ENCODE measurements at places on chromosomes 1 and 21. TPM values are rescaled to one million over a fixed set of nuclear protein-coding genes. Genes with fewer than 3 reads are reported as not detected.
A peak's percentile ranks its signal among the peaks of the same experiment; 100 is the strongest.

DNA sequence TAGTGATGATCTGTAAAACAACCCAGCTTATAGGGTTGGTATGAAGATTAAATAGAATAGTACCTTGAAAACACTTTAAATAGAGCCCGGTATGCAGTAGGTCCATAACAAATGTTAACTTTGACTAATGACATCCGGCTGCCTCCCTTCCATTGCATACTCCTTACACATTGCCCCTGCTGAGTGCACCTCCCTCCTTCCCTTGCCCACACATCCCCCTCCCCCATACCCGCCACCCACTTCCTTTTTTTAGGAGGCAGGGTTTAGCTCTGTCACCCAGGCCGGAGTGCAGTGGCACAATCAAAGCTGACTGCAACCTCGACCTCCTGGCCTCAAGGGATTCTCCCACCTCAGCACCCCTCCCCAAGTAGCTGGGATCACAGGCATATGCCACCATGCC lies 24.4 kb upstream of the ZC3H12A start:
- DNase-seq = no peak

GRCh38 chr21:26457817-26458216 lies 115.3 kb downstream of the CYYR1 start:
- DNase-seq = no peak

- peak; percentile 51 for DNase-seq
Observed at GRCh38 chr21:46226920-46227599, 1.5 kb downstream of the LSS start.

RGS8 gene
- total RNA-seq = 0.31 TPM

DNA sequence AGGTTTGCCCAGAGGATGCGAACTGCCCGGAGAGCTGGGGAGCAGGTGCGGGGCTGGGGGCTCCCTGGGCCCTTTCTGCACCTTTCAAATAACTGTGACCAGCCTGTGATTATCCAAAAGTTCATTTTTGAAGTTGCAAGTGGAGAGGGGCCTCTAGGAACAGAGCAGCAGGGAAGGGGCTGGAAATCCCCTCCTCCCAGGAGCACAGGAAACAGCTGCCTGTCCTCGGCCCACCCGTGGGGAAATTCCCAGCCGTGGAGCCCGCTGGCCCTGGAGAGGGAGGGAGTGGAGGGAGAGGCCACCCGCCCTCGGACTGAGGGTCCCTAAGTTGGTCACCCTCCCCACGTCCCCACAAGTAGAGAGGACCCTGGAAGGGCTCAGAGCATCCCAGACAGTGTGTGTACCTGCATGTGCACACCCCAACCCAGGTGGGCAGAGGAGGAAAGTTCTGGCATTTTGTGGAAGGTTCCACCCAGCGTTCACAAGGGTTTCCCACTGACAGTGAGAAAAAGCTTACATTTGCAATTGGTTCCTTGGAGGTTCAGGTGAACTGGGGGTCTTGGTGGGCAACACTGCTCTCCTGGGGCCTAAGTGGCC lies 1.2 kb upstream of the TNFRSF4 start:
- DNase-seq = no peak

DNA sequence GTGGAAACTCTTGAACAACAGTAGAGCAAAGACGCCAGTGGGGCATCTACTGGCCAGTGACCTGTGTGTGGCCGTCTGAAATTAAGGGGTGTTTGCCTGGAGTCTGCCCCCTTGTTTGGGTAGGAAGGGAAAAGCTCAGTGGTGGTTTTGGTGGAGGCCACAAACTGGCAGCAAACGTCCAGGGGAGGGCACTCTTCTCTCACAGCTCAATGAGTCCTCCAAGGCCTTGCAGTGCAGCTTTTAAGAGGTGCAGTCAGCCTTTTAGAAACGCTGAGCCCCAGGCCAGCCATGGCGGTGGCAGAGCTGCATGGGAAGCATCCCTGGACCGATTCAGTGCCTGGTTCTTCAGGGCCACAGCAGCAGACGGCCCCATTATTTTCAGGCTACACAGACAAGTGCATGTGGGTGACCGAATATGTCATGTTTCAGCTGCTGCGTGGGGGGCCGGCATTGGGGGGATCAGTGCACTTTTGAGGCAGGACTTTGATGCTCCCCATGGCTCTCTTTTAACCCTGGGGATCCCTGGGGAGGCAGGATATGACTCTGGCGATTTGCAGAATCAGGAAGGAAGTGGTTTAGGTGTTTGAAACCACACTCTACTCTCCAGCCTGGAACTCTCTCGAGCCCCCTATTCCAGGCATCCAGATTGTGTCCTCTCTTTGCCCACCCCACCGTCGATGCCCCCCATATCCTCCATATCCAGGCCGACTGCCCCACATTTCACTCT lies 414.0 kb downstream of the PRDM2 start:
- no peak for DNase-seq

- no peak for DNase-seq
Observed at GRCh38 chr1:54850069-54850730, 36.8 kb downstream of the DHCR24 start.

GRCh38 chr1:245062741-245063305 lies 92.0 kb upstream of the KIF26B start:
- no peak for DNase-seq
